IgD-negative memory B cell (primary cell): ENCODE measurements at places on chromosomes 12 and 14. TPM values are rescaled to one million over a fixed set of nuclear protein-coding genes. Genes with fewer than 3 reads are reported as not detected.

Gene NRXN3
- polyA plus RNA-seq = not detected

Gene PROX2
- not detected for polyA plus RNA-seq

Gene SLC17A8
- polyA plus RNA-seq = not detected

Gene ALG10
- 2.9 TPM for polyA plus RNA-seq

Gene SRP54
- polyA plus RNA-seq = 35.1 TPM

Gene MANSC4
- 0.45 TPM for polyA plus RNA-seq

Gene SERPINA6
- not detected for polyA plus RNA-seq

Gene CARMIL3
- 0.35 TPM for polyA plus RNA-seq

Gene DEGS2
- polyA plus RNA-seq = 6.5 TPM

Gene ANO4
- not detected for polyA plus RNA-seq
